ENCODE measurements at places on chromosomes 1 and 21.

DNA sequence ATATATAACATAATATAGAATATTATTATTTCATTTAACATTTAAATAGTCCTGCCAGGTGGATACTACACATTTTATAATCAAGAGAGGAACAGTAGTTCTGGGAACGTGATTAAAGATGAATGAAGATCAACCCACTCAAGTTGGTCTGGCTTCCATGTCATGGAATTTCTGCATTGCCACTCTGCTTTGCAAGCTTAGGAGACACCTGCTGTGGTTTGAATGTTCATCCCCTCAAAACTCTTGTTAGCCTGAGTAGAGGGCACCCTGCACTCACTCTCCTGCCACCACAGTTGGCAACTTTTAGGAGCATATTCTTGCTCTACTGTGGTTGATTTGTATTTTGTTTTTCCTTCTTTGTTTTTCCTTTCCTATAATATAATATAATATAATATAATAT lies 153.2 kb downstream of the GLUL start:
- DNase-seq, result no peak

DNA sequence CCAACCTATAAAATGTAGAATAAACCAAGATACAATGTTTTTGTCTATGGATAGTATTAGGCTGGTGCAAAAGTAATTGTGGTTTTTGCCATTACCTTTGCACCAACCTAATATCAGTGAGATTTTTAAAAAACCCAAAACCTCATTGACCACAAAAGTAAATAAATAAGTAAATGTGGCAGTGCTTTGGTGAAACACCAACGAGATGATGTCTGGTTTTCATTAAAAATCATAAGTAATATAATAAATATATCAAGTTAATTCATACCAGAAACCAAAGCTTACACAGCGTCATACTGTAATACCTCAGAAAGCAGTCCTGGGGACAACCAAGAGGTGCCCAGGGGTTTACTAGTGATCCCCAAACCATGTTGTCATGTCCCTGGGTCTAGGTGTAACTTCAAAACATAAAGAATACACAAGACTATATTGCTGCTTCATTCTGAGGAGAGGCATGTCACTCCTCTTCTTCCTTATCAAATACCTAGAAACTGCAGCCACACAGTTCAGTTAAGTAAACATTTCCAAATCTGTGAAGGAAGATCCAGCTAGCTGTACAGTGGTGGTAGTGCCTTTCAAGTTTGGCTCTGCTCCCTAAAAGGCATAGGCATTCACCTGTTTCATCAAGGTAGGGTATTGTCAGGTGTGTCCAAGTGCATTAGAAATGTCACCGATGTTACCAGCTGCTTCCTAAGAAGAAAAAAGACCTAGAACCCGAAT lies 51.6 kb upstream of the ZC3H11B start:
- DNase-seq, result no peak

DNA sequence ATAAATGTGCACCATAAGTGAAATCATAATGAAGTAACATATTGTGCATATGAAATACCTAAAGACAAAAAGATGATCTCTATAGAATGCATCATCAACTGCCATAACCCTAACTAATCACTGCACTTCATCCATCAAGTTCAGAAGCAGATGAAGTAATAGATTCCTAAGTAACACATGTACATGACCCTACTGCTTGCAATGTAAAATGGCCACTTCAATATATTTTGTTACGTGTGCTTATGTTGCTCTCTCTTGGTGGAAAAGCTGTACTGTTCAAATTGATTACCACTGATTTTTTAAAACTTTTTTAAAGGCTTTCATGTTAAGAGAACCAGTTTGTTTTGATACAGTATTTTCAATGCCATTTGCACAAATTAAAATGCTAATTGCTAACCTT lies 141.8 kb downstream of the TTLL7 start:
- DNase-seq, result peak; percentile 19

- DNase-seq, result no peak
These were observed 6.3 kb downstream of the RABGAP1L start for GRCh38 chr1:174165471-174166137.

- DNase-seq, result no peak
These were observed 62.8 kb downstream of the NGF start for GRCh38 chr1:115275216-115275615.

GRCh38 chr1:158285756-158286241 lies 3.9 kb upstream of the CD1C start:
- no peak for DNase-seq

- DNase-seq, result no peak
These were observed 10.4 kb upstream of the PLEKHA6 start for GRCh38 chr1:204370176-204370575.

DNA sequence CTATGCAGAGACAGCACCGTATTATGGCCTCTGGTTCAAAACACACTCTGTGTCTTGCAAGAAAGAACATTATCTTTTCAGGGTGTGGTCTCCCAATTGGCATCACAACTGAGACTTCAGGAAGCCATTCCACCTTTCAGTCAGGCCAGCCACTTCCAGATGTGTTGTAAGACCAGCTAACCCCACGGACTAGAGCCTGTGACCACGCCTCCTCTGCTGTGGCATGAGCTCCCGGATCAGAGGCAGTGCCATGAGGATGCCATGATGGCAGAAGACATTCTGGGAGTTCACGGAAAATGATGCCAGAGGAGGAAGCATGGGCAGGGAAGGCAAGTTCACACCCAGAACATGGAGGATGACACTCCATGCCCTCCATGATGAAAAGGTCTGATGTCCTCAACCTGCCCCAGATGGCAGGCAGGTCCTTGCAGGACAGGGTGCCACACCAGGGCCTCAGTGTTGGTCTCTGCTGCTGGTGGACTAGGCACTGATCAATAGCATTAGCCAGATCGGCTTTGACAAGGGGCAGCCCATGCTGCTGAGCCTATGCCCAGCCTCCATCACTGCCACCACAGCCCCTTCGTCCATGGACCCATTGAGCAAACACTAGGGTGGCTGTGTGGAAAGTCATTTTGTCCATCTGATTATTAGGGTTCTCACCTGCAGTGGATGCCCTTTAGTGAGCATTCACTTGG lies 341.6 kb downstream of the MATN1 start:
- no peak for DNase-seq
